Fibroblast of lung (primary cell): ENCODE measurements at places on chromosomes 5 and 9. TPM values are rescaled to one million over a fixed set of nuclear protein-coding genes. Genes with fewer than 3 reads are reported as not detected.

The TMOD1 gene
- total RNA-seq: 2.6 and 4.0 TPM in 2 replicates

The SMC2 gene
- total RNA-seq: 6.7 and 12.6 TPM in 2 replicates

The PCDHA13 gene
- total RNA-seq: under 0.01 and 0.33 TPM in 2 replicates

The FRMD3 gene
- total RNA-seq: under 0.01 and 0.66 TPM in 2 replicates

The IFNB1 gene
- total RNA-seq: under 0.01 and 0.17 TPM in 2 replicates

The QRFP gene
- total RNA-seq: not detected in 2 replicates

The TMC1 gene
- 0.33 TPM in 1 of 2 replicates, not detected in the other for total RNA-seq
